ENCODE measurements at places on chromosomes 16 and 17.

DNA sequence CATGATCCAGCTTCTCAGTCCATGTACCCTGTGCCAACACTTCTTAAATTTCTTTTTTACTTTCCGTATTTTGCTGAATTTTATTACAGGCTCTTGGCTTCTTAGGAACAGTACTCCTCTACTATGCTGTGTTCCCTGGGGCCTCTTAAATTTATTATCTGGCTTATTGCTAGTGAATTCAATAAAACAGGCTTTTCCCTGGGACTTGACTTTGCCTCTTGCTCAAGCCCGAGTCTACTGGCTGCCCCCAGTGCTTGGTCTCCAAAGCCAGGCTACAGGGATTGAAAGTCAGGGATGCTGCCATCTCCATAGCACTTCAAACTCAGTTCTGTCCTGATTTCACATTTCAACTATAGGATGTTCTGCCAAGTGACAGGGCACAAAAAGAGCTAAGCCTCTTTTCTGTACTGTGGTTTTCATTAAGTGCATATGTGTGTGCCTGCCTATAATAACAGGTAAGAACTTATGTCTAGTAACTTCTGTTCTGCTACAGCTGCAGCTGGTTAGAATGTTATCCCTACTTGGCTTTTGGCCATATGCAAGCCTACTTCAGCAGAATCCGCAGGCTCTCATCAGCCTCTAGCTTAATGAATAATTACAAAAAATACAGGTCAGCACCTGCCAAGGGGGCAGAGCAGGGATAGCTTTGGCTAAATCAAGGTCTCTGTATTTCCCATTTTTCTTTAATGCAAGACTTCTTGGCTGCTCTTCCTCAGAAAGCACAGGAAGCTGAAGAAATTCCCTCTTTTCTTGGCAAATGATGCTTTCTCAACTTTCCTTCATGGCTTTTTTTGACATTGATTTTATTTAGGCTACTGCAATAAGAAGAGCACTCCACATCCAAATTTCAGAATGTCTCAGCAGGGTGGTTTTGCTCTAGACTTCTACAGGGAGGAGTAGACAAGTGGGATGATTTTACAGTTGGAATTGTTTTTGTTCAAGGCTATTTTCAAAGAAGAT is 8.2 kb downstream of the FAM20A start:
- peak; percentile 67 for DNase-seq

DNA sequence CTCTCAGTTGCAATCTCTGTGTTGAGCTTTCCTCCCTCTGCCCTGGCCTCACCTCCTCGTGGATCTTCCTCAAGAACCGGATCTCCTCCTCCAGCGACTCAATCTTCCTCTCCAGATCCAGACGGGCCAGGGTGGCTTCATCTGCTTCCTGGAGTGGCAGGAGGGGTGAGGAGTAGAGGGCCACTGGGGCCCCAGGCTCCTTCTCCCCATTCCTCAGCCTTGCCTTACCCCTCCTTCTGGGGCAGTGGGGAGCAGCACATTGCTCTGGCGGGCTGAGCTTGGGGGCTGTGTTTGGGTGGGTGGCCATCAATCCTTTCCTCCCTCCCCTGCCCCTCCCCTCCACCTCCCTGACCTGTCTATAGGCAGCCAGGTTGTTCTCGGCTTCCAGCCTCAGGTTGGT is 1.6 kb downstream of the GFAP start:
- no peak for DNase-seq

GRCh38 chr16:8866118-8866883 is 2.5 kb downstream of the CARHSP1 start:
- no peak for DNase-seq

GRCh38 chr17:61299517-61300513 is 99.8 kb upstream of the TBX2 start:
- no peak for DNase-seq

- DNase-seq: no peak
These were observed 53.7 kb upstream of the RCVRN start for GRCh38 chr17:9958586-9959281.

DNA sequence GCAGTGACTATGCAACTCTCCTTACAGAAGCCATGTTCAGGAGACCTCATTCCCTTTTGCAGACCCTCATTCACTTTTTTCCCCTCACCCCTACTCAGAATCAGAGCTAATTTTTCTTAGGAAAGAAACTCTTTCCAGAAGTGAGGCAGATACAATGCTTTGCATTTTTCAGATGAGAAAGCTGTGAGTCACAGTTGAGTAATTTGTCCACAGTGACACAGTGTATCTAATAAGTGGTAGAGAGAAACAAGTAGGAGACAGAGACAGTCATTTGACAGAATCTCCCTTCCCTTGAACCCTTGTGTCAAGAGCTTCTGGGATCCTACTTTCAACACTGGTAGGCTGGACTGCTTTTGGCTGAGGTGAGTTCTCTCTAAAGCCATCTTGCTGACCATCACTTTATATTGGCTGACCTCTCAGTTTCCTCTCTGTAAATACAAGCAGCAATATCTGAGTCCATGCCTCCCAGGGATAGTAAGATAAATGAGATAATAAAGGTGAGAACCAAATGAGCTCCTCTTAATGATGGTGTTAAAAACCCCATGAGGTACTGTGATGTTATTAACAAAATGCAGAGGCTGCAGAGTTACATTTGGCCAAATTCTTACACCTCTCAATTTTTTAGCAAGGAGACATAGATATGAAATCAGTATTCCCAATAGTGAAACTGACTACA is 130.8 kb downstream of the CA10 start:
- no peak for DNase-seq
